ENCODE measurements at places on chromosomes 1 and 21.

- DNase-seq = peak; percentile 13
These were observed 76.2 kb downstream of the BRINP2 start for GRCh38 chr1:177246710-177247580.

DNA sequence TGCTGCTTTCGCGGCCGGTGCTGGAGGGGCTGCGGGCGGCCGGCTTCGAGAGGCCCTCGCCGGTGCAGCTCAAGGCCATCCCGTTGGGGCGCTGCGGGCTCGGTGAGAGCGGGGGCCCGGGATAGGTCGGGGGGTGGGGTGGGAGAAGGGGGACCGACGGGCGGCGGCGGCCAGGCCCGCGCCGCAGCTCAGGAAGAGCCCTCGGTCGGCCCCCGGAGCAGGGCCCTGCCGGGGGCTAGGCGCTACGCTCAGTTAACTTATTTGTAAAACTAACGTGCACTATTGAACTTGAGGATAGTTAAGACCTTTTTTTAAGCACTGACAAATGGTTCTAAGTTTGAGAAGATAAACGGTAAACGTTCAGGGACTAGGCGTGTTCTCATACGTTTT, 418 bp downstream of the DDX20 start:
- DNase-seq = no peak

DNA sequence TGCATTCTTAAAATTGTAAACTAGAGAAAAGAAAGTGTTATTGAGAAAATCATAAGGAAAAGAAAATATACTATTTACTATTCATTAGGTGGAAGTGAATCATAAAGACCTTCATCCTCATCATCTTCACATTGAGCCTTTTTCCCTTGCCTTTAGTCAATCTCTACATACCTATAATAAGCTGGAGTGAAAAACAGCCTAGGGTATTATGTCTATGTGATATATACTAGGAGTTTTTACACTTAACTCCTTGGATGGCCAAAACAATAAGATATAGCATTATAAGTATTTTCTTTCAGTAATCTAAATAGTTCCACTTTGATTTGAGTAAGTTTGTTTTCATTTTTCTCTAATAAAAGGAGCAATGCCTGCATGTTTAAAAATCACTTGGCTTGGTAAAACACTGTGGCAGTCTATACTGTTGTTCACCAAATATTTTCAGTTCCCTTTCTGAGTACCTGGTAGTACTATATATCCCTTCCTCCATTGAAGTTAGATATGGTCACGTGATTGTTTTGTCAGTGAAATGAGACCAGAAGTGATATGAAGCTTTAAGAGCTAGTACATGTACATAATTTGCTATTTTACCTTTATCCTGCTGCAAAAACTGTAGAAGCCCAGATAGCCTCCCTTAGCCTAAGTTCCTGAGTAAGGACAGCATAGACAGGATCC, 78.3 kb downstream of the CLEC20A start:
- no peak for DNase-seq

- no peak for DNase-seq
These were observed 41.6 kb upstream of the VWA5B1 start for GRCh38 chr1:20248971-20249612.

DNA sequence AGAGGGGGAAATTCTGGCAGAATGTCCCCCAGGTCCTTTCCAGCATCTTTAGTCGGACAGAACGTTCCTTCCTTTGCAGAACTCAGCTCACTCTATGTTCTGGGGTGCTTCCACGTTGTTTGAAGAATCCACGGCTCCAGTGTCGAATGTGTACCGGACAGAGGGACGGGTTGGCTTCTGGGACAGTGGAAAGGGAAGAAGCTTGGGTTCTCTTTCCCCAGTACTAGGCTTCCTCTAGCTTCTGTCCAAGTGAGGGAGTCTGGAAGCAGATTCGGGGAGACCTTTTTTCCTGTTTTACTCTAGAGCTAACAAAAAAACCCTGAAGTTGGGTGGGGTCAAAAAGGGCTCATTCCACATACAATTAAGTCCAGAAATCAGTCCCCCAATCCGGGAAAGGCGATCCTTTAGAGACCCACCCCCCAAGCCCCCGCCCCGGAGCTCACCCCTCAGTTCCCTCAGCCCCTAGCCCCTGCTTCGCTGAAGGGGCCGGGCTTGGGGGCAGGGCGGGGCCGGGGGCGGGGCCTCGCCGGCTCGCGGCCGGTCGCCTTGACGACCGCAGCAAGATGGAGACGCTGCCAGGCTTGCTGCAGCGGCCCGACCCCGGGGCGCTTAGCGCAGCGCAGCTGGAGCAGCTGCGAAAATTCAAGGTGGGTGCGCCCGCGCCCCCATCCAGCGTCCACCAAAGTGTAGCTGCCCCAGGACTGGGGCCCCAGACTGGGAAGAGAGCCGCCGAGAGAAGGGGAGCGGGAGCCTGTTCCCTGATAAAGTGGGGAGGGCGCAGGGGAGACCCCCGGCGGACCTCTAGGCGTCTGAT, at the start of gene RIIAD1:
Gene RIIAD1 (plus strand): TSS at position 549 of the 814 bp plus-strand sequence. CDS start 15 bp downstream, at position 564.
- DNase-seq = peak; percentile 22

- no peak for DNase-seq
These were observed 20.2 kb downstream of the EXOC8 start for GRCh38 chr1:231317306-231318014.

DNA sequence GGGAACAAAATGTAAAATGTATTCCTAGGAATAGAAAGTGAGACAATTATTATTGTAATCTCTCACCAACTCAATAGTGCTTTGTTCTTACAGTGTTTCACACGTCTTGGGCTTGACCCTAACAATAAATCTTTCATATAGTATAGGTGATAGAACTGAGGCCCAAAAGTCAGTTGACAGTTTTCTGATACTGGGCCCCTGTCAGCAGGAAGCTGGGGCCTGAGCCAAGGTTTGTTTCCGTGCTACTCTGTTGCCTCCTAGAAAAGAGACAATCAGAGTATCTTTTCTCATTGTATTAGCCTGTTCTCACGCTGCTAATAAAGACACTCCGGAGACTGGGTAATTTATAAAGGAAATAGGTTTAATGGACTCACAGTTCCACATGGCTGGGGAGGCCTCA, 5.0 kb downstream of the RRP1B start:
- DNase-seq = no peak

GRCh38 chr1:85584264-85584781, 3.8 kb downstream of the CCN1 start:
- DNase-seq = peak; percentile 59

DNA sequence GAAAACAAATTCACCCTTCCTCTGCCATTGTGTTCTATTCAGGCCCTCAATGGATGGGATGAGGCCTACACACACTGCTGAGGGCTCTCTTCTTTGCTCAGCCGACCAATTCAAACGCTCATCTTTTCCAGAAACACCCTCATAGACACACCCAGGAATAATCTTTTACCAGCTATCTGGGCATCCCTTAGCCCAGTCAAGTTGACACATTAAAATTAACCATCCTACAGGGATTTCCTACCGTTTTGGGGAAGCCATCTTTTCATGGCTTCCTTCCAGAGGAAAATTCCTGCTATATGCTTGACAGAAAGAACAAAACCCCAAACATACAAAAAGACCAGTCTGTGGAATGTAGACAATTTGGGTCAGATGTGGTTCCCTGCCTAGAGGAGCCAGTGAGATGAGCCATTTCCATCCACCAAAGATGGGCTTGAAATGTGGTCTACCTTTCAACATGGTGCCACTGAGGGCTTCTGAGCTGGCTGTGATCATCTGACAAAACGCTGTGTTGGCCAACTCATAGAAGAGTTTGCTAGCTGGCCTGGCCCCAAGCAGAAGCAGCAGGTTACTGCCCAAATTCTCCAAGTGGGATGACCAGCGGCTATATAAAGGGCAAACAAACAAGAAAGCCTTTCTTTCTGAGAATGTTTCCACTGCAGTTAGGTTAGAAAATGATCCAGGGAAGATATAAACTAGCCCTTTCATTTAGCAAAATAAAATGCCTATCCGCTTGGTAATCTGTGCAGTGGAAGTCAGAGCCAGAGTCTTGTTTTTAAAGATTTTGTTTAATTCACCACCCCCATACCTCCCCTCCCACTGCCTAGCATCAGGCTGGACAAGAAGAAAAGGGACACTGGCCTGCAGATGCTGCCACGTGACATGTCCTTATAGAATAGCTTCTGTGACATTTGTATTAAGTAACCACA, 69.1 kb upstream of the MRPS6 start:
- DNase-seq = no peak

Measured in myocyte (in vitro differentiated cells).